ENCODE measurements at places on chromosomes 7 and 10.

DNA sequence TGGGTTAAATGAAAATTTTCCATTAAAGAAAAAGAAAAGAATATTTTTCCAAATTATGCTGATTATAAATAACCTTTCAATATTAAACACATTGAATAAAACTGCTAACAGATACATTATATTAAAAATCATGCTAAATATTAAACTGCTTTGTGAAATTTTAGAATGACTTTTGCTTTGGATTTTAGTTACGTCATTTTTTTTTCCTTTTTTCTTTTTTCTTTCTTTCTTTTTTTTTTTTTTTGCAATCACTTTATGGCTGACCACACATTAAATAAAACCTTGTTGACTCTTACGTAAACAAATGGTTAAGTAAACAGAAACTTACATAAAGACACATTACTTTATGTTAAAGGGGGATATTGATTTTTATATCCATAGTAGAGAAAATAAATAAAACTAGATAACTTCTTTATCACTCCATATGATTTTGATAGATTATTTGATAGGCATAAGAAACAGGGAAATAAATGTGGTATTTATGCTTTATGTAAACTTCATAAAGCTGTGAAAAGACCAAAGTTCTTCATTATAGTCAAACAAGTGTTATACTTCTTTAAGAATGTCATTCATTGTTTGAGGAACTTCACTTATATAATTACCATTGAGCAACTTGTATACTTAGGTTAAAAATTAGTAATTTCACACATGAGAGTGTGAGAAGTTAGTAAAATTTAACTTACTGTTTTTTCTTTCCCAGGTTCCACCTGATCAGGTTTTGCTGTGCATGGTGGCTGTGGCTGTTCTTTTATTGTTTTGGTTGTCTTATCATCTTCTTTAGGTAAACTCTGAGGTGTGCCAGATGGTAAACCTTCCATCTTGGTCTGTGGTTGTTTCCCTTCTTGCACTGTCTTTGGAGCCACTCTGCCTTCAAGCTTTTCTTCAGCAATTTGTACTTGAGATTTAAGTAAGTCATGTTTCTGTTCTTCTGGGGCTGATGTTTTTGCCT is 197.3 kb downstream of the PCLO start:
- no peak for DNase-seq

DNA sequence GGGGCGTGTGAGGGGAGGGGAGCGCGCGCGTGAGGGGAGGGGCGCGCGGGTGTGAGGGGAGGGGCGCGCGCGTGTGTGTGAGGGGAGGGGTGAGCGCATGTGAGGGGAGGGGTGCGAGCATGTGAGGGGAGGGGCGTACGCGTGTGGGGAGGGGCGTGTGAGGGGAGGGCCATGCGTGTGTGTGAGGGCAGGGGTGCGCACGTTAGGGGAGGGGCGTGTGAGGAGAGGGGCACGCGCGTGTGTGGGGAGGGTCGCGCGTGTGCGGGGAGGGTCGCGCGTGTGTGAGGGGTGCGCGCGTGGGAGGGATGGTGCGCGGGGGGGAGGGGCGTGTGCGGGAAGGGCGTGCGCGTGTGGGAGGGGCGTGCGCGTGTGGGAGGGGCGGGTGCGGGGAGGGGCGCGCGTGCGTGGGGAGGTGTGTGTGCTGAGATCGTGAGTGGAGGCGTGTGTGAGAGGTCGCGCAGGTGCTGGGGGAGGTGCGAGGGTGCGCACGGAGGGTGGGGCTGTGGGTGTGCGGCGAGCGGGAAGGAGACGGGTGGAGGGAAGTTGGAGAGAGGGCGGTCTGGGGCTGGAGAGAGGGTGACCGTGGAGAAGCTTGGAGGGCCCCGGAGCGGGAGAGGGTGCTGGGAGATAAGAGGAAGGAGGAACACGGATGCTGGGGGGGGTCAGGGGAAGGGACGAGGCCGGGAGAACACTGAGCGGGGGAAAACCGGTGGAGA is 19.7 kb downstream of the MXI1 start:
- peak; percentile 79 for DNase-seq

GRCh38 chr10:21265622-21266021 is 259.9 kb downstream of the SKIDA1 start:
- no peak for DNase-seq

DNA sequence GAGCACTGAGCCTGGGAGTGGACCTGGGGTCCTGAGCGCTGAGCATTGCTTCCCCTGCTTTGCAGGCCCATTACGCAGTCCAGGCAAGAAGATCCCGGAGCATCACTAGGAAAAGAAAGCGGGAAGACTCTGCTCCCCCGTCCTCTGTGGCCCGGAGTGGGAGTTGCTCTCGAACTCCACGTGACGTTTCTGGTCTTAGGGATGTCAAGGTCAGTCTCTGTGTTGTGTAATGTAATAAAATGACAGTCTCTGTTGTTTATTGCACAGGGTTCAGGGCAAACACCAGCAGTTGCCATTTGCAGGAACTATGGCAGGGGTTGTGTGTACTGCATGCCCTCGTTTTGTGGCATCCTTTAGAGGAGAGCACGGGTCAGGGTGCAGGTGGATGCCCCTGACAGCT is 10.0 kb downstream of the IDI2 start:
- no peak for DNase-seq

- no peak for DNase-seq
These were observed 332.1 kb upstream of the CELF2 start for GRCh38 chr10:10685566-10685965.

DNA sequence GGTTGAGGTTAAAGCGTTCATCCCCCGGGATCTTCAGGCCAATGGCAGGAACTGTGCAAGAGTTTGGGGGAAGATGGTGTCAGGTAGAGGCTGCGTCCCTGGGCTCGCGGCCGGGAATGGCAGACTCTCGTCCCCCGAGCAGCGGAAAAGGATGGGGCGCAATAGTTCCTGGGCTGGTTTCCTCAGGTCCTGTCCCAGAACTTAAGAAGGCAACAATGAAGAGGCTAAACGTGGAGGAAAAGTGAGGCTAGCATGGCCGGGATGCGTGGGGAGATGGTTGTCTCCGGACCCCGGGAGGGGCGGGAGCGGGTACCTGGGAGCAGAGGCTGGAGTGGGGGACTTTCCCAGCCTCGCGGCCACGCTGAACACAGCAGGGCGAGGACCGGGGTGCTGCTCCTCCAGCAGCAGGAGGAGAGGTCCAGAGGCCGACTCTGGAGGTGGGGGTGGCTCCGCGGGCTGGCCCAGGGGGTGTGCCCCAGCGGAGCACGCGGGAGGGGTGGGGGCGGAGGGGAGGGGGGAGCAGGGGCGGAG is 882 bp downstream of the IRF5 start:
- no peak for DNase-seq

DNA sequence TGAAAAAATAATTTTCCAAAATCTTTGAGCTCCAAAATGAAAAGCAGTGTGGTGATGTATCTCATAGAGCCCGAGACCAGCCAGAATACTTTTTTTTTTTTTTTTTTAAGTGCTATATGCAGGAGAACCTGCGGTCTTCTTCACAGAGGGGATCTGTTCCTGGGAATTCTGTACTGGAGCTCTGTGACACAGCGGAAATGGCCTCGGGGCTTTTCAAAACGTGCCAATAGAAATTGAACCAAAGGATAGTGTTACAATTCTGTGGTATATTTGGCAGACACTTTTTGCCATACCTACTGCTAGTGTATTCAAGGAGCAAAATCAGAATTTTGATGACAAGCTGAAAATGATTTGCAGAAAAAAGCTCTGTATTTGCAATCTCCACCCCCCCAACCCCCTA is 1429.3 kb upstream of the LRRTM3 start:
- DNase-seq = no peak

DNA sequence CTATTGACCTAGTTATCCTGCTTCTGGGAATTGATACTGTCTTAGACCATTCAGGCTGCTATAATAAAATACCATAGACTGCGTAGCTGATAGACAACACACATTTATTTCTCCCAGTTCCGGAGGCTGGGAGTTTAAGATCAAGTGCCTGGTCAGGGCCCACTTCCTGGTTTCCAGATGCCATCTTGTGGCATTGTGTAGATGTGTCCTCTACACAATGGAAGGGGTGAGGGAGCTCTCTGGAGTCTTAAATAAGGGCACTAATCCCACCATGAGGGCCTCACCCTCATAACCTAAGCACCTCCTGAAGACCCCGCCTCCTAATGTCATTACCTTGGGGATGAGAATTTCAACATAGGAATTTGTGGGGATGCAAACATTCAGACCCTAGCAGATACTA is 62.4 kb downstream of the SLC35B4 start:
- peak; percentile 52 for DNase-seq

DNA sequence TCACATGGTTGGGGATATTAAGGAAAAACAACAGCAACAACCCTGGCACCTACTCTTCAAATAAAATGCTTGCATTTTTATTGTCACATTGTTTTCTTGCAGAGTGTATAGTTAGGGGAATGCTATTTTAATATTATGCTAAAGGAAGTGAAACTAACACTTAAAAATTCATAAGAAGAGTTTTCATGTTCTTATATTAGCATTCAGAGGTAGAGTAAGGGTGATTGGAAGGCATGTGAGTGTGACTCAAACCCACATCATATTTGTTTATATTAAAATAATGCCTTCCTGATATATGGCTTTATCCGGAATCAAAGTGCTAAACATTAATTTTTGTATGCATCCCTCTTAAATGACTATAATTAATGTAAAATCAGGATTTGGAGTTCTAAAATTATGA is 59.8 kb upstream of the TES start:
- no peak for DNase-seq

DNA sequence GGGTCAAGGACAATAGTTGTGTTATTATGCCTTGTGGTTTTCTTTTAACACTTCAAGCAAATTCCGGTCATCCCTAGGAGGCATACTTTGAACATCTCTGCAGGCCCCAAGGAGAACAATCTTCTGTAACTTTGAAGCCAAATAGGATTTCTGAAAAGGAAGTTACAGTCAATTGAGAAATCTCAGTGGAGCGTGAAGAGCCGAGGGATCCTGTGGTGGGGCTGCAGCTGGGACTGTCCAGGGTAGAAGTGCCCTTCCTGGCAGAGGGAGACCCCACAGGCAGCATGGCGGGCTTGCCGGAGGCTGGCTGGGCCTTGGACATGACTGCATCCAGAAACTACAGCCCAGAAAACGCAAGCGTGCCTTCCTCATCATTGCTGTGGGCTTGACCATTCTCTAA is 179.7 kb downstream of the PTPN20 start:
- peak; percentile 19 for DNase-seq
